ENCODE measurements at places on chromosomes 7 and 10.

DNA sequence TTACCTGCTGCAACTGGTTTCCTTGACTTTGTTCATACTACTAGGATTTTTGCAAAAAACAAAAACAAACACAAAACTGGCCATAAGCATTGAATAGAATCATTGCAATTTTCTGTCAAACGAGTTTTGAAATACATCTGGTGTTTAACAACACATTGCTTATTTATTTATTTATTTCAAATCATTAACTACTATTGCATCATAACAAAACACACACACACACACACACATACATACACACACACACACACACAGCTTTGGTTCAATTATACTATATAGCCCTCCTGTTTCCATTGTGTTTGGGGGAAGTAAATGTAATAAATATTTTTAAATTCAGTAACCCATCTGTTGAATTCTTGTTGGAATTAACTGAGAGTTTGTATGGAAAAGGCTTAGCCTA, 43.8 kb downstream of the NRG3 start:
- DNase-seq: no peak

DNA sequence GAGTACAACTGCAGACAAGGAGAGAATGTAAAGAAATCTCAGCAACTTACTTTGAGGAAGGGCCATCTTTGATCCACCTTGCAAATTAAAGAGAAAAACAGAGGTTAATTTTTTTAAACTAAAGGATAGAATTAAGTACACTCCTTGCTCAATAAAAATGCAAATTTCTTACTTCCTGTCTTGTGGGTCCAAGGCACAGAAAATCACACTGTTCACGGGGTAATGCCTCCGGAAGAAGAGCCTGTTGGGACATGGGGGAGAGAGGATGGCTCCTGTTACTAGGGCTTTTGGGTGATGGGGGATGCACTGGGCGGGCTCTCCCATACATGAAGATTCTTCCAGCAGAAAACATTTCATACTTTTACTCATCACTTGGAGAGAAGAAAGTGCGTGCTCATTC, 301.8 kb downstream of the TNS3 start:
- DNase-seq: no peak

- DNase-seq: no peak
Observed at GRCh38 chr7:19404912-19405329, 259.7 kb upstream of the FERD3L start.

DNA sequence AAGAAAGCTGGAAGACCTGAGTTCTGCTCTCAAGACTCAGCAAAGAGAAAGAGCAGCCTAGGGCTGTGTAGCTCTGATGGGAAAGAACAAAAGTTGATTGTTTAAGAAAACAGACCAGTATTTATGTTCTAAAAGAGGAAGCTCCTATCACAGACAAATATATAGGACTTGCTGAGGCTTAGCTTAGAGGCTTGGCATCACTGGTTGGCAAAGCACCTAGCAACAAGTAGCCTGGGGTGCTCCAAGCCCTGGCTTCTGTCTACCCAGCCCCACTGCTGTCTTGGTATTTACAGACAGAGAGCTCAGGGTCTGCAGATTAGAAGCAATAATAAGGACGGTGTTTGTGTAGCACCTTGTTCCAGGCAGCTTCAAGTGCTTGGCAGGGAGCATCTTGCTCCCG, 36.9 kb upstream of the CCDC3 start:
- no peak for DNase-seq

GRCh38 chr10:29850371-29850770, 209.0 kb downstream of the JCAD start:
- no peak for DNase-seq

DNA sequence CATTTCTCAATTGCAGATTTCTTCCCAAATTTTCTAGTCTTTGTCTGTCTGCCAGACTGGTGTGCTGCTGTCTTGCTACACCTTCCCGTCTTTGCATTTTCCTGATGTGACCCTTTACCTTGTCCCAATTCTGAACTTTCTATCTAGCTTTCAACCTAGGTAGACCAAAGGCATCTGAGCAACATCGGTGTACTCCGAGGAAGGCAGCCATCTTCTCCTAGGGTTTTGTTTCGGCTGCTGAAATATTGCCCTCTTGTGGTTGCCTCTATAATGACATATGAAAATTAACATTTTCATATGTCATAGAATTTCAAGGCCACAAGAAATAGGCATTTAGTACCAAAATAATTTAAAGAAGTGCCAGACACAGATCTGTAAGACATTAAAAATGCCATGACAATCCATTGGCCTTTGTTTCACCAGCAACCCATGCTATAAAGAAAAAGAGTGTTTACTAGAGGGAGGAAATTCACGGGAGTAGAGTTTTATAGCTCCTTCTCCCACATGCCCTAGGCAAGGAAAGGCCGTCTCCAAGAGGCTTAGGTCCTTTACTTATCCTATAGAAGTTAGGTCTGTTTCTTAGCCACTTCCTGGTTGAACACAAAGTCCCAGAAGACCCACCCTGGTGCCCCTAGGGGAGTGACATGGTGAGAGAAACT, 23.4 kb downstream of the OR9A2 start:
- peak; percentile 55 for DNase-seq
